Psoas muscle (tissue), 8 donors: ENCODE measurements at places on chromosomes 7 and 10. TPM values are rescaled to one million over a fixed set of nuclear protein-coding genes. Genes with fewer than 3 reads are reported as not detected.

DNA sequence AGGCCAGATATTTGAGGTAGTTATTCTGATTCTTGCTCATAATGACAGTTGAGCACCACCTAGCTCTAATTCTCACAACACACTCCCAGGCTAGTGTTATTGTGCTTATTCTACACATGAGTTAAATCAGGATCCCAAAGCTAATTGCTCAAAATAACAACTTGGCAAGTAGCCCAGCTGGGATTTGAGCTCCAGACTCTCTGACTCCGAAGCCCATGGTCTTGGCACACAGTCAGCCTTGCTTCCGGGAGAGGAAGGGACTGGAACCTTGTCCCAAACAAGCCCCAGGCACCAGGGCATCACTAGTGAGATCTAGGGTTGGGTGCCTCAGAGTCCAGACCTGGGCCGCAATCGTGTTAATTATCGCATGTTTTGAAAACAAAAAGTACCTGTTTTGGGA, 101.4 kb downstream of the GPAM start:
- DNase-seq, result no peak

The PTF1A gene
- not detected for total RNA-seq

DNA sequence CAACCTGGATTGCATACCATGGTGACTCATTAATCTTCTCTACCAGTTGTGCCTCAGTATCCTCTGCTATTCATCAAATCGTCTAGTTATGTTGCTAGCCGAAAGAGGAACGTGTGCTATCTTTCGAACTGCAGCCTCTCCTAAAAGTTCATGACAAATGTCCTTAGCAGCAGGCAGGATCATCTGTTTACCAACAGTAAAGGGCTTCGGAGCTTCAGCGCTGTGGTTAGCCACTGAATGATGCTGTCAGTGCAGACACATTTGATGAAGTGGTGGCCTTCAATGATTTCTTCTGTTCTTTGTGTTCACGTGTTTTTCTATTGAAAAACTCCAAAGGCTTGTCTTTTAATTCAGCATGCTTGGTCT, 68.8 kb downstream of the CSTF2T start:
- no peak for DNase-seq

The MAGI2 gene
- 1.3 TPM for total RNA-seq

The PCBD1 gene
- 69.8 TPM for total RNA-seq

DNA sequence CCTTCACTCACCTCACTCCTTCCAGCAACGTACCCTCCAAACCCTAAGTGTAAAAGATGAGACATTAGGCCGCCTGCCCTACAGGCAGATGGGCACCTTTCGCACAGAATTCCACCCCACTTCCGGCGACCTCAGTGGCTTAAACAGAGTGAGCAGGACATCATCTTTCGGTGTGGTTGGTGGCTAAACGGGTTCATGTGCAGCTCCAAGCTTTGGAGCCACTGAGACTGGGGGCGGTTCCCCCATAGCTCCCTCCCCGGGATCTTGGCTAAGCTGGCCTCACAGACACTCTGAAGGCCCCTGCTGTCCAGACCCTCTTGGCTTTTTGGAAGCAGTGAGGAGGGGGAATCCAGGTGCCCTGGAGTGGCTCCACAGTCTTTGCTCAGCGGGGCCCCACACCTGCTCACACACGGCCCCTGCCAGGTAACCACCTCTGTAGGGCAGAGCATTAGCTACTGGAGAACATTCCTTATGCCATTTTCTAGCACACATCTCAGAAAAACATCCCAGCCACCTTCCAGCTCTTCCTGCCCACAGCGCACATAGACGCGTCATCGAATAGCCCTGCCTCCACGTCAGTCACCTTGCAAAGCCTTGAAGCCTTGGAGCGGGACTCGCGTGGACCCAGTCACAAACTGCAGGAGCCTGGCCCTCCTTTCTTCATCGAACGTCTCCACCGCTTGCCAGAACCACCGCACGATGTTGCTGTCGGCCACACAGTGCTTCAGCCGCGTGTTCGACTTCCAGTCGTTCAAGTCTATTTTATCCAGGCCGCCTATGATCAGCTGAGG, 108.8 kb downstream of the SMURF1 start:
- no peak for DNase-seq

The TBX20 gene
- not detected for total RNA-seq

The GPRIN2 gene
- not detected for total RNA-seq

DNA sequence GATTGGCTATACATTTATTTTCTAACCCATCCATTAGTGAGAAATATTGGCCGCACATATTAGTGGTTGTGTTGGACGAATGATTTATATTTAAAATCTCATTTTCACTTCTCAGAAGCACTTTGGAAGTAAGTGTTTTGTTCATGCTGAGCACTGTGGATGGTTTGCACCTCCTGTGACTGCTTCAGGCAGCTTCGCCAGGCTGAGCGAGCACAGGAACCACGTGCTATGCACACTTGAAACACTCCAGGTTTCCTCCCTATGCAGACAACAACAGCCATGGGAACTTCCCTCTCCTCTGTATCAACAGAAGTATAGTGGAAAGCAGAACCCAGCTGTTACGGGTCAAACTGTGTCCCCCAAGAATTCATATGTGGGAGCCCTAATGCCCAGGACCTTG, 67.3 kb upstream of the WDR11 start:
- DNase-seq, result no peak

The COL1A2 gene
- total RNA-seq, result 85.0 TPM

GRCh38 chr10:85650791-85651496, 715.7 kb downstream of the GRID1 start:
- DNase-seq, result no peak

DNA sequence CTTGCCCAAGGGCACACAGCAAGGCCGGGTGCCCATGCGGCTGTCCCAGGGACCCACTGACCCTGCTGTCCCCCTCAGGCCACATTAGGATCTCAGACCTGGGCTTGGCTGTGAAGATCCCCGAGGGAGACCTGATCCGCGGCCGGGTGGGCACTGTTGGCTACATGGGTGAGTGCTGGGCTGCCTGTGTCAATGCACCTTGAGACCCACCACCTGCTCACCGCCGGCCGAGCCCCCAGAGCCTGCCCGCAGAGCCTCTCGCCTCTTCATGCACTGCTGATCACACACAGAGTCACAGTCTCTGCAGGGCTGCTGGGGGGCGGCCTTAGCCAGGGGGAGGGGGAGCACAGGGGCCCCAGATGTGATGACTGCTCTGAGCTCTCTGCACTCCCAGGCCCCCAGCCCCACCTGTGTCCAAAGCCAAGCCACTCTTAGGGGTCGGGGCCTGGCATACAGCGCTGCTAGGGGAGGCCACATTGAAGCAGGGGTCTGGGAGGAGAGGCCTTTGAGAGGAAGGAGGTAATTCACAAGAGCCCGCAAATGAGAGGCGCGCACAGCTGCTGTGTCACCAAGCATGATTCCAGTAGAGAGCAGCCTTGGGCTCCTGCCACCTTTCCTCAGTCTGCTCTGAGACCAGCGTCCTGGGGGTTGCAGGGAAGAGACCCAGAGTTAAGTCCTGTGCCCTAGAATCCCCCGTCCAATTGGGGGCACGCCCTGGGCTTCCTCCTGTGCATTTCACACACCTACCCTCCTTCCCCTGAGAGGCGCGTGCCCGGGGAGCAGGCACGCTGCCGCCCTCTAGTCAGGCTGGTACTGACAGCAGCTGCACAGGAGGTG, 100.4 kb downstream of the RGS10 start:
- no peak for DNase-seq

DNA sequence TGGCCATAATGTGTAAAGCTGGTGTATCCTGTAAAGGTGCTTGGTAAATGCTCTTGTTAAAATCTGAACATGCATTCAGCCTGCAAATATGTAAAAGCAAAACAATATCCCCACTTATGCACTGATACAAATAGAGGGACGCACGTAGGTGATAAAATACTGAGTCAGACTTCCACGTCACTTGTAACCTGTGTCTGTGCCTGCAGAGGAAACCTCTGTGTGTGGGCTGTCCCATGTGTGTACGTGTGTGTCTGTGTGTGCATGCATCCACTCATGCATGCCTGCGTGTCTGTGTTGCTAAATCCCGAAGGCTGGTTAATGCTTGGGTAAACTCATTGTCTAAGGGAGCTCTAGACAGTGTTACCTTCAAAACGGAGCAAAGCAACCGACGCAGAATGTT, 68.9 kb downstream of the KLF6 start:
- DNase-seq, result no peak

DNA sequence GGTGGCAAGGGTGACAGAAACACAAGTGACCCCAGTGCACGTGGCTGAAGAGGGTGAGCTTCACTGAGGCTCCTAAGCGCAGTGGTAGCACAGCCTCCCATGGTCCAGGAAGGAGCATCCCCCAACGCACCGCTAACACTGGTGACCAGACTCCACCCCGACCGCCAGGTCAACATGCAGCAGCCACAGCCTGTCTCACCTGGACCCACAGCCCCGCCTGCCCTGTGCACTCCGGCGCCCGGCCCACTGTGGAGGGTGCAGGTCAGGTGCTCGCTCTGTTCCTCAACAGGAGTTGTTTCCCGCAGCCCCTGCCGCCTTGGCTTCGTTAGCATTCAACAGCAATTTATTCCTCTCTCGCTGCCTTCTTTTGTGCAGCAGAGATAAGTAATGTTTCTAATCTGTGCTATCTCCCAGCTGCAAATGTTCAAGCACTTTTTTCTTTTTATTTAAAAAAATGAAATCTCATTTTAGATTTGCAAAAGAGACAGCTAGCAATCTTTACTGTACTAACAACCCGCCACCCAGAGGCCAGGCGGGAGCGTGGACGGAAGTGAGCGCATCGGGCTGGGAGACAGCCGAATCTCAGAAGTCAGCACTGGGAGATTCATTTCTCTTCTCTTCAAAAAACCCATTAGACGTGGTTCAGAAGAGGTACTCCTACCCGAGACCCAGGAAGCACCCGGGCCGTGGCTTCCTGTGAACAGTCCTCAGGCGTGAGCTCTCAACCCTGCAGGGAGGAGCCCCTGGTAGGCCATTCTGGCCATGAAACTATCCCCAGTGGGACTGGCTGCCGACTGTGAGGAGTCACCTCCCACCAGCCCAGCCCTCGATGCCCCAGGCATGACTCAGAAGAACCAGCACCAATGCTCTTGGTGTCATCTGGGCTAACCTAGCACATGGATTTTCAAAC, 133.4 kb downstream of the MAD1L1 start:
- no peak for DNase-seq

DNA sequence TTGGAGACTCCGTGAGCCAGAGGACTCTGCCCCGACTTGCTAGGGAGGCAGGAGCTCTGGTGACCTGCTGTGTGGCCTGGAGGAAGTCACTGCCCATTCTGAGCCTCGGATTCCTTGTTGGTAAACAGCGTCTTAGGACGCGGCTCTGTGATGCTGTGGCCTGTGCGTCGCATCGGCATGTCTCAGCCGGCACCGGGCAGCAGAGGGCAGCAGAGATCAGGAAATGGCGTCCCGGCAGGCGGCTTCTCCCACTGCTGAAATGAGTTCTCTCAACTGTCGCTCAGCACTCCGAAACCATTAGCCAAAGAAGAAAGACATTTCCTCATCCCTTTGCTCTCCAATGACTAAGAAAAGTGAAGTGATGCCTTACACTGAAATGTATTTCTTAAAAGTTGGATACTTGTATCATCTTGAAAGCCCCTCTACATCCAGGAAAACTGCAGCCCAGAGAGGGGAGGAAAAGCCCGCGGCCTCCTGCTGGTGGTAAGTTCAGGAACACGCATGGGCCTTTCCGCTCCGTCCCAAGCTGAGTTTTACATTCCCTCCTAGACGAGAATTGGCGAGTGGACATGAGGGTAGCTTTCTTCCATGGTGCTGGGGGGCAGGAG, 91.7 kb downstream of the WDR11 start:
- peak; percentile 74 for DNase-seq

DNA sequence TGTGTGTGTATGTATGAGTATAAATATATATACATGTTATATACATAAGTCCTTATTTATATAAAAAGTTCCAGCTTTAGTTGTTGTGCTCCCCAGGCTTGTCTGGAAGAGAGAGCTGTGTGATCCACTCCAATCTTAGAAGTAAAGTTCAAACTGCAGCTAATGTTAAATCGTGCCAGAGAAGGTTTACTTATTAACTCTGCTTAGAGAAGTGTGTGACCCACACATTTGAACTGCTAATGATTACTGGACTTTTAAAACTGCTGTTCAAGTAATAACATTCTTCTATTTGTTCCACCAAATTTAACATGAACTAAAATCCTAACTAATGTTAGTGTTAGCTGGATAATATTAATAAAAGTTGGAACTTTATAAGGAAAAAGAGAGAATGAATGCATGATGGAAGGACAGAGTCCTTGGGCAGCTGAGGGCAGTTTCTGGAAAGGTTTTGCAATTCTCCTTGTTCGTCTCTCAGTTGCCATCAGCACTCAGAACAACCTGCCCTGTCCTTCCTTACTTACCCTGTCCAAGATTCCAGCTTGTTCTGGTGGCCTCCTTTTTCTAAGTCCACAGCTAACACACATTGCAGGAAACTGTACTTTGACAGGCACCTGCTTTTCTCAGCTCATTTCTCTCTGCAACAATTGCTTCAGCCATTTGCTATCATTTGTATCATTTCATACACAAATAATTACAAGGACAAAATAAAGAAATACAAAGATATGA, 162.6 kb downstream of the FAM107B start:
- DNase-seq, result no peak

GRCh38 chr10:71770255-71770654, 3.1 kb downstream of the VSIR start:
- no peak for DNase-seq

DNA sequence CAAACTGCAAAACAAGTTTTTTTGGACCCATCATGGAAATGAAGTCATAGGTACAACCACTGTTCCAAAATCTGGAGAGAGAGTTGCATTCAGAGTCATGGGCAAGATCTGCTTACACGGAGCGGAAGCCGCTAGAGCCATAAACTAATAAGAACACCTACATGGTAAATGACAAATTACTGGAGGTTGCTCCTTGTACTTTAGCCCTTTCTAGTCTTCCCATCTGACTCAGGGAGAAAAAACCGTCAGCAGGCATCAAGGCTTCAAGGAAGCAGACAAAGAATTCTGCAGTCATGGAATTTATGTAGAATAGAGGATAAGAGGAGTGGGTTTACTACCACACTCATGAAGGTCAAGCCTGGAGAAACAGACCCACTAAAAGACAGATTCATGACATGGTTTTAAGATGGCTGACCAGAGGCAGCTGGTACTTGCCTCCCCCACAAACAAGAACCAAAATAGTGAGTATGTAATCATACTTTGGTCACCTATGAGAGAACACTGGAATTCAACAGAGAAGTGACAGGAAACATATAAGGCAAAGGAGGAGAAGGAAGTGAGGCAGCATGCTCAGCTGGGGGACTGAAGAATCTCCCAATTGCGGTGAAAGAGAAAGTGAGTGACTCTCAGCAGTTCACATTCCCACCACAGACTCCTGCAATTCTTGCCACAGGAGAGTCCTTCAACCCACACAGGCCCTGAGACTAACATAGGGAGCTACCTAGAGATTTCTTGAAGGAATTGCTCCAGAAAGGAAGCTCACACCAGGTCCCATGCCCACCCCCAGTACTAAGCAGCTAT, 42.4 kb upstream of the ASAH2 start:
- no peak for DNase-seq

- DNase-seq, result no peak
These were observed 317.4 kb downstream of the KIF20B start for GRCh38 chr10:90018819-90019218.
